ENCODE measurements at places on chromosomes 2 and 18. TPM values are rescaled to one million over a fixed set of nuclear protein-coding genes. Genes with fewer than 3 reads are reported as not detected.

The PAX3 gene
- not detected for total RNA-seq

The CTAGE1 gene
- not detected for total RNA-seq

The UGT1A8 gene
- total RNA-seq = under 0.01 TPM

The ALPG gene
- total RNA-seq = not detected

The TTC21B gene
- 15.7 TPM for total RNA-seq

The IL36B gene
- total RNA-seq = not detected

The ACMSD gene
- 1.7 TPM for total RNA-seq

The ZBTB7C gene
- total RNA-seq = under 0.01 TPM

The ARHGAP28 gene
- 0.21 TPM for total RNA-seq

The HOXD11 gene
- 0.96 TPM for total RNA-seq

The ARHGAP25 gene
- total RNA-seq = 0.43 TPM

The REG1B gene
- total RNA-seq = not detected

The SIGLEC15 gene
- total RNA-seq = 1.2 TPM

The KIF3C gene
- total RNA-seq = 1.9 TPM

The DSG1 gene
- 0.72 TPM for total RNA-seq

The DPP4 gene
- 1.3 TPM for total RNA-seq

The KLHL41 gene
- 0.24 TPM for total RNA-seq

The SNTG2 gene
- not detected for total RNA-seq

The INPP4A gene
- 16.6 TPM for total RNA-seq

The VWA3B gene
- total RNA-seq = not detected

The RIT2 gene
- total RNA-seq = not detected

The CDH19 gene
- under 0.01 TPM for total RNA-seq

The SCYGR4 gene
- not detected for total RNA-seq

The ABCG8 gene
- under 0.01 TPM for total RNA-seq

The CDH20 gene
- not detected for total RNA-seq

The SNORC gene
- 1.3 TPM for total RNA-seq
